ENCODE measurements at places on chromosomes 7 and 10.

DNA sequence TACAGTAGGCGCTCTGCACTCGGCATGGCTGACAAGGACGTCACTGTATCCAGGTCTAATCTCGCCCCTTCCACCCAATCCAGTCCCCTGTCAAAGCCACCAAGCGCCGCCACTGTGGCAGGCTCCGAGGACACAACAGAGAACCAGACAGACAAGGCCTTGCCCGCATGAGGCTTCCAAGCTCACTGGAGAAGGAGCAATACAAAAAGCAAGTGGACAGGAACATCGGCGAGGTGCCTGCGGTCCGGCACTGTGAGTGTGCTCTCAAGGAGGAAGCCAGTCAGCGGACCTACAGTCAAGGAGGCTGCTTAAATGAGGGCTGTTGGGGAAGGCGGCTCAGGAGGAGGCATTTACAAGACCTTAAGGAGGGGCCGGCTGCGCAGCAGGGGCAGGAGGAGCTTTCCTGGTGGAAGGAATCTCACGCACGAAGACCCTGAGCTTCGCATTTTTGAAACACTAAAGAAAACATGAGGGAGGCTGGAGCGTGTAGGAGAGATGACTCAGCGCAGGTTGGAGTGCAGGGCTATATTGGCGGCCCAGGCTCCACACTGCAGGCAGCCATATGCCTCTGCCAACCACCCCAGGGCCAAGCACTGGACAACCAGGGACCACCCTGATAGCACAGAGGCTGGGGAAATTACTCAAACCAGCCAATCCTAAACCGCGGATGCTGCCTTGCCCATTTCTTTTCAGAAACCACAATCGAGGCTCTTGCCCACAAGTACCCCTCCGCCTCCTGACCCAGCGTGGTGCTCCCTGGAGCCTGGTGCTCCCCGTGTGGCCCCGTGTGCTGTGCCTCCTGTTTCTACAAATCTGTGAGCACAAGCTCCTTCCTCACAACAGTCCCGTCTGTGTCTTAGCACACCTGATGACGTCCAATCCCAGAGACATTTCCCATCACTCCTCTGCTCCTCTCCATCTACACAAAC lies 28.9 kb downstream of the GNA12 start:
- DNase-seq, result no peak

- peak; percentile 16 for DNase-seq
Measured at GRCh38 chr7:81604075-81604807, 165.6 kb downstream of the HGF start.

DNA sequence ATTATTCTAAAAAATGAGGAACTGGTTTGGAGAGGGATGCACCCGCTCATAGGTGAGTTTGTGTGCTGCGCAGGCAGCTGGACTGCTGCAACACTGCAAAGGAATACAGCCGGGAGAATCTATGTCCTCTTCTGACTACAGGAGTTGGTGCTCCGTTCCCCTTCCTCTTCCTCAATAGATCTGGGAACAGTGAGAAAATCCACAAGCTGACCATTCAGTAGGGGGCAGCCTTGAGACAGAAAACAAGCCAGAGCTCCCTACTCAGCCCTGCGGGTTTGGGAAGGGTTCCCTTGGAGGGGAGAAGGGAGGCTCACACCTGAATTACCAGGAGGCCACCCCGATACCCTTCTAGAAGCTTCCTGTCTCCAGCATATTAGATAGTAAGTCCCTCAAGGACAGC lies 87.3 kb upstream of the FOXI2 start:
- DNase-seq, result peak; percentile 12

DNA sequence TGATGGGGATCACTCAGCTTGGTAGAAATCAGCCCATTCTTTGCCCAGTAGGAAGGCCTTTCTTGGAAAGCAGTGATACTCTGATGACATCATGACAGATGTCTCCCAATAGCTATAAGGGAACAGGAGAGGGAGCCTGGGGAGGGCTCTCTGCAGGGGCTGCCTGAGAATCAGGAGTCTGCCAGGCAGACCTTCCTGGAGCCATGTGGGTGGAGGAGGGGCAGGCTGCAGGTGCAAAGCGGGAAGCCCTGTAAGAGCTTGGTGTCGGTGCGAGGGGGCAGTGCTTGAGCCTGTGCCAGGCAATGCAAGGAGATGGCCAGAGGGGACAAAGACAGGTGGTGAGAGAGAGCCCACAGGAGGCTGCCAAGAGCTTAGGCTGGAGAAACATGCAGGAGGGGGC lies 5.0 kb upstream of the TNS3 start:
- no peak for DNase-seq

GRCh38 chr10:117096599-117097201 lies 41.4 kb downstream of the VAX1 start:
- no peak for DNase-seq

DNA sequence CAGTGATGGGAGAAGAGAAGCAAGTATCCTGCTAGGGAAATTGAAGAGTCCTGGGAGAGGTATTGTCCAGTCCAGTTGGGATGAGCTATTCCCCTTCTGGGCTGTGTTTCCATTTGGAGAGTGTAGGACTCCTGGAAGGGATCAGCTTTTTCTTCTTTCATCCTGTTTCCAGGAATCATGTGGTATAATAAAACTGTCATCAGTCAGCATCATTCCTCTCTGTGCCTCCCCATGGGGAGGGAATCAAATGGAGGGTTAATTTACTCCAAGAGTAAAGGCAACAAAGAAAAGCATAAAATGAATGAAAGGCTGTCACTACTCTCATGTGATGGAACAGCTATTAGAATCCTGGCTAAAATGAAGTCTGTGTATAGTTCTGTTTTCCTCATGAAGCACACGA lies 429.9 kb downstream of the SORCS3 start:
- DNase-seq, result no peak

DNA sequence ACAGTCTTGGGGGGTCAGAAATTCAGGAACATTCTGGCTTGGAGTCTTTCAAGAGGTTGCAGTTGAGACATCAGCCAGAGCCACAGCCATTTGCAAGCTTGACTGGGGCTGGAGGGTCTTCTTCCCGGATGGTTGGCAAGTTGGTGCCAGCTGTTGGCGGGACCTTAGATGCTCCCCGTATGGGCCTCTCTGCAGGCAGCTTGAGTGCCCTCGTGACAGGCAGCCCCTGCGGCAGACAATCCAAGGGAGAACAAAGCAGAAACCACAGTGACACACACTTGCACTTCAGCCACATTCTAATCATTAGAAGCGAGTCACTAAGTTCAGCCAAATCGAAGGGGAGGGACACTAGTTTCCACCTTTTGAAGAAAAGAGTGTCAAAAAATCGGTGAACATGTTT lies 59.4 kb upstream of the MXI1 start:
- no peak for DNase-seq

GRCh38 chr7:1963575-1963974 lies 269.2 kb downstream of the MAD1L1 start:
- DNase-seq, result no peak

DNA sequence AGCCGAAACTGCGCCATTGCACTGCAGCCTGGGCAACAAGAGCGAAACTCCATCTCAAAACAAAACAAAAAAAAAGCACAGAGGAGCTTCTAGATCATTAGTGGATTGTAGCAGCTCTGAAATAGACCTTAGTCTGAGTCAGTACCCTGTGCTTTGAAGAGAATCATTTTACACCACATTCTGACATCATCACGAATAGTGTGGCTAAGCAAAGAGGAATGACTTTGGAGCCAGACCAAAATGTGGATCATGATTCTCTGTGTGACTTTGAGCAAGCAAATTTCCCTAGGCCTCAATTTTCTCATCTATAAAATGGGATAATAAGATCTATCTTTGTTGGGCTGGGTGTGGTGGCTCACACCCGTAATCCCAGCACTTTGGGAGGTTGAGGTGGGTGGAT lies 618.9 kb downstream of the CALN1 start:
- no peak for DNase-seq

DNA sequence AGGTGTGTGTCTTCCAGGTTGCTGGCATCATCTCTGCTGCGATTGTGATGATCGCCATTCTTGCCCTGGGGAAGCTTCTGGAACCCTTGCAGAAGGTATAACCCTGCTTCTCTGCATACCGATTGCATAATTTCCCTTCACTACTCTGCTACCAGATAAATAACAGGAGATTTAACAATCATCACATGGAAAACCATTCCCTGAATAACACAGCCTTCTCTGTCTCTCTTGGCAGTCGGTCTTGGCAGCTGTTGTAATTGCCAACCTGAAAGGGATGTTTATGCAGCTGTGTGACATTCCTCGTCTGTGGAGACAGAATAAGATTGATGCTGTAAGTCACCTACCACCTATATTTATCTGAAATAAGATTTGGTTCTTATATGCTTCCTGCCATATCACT lies 33.8 kb downstream of the SLC26A4 start:
- no peak for DNase-seq

GRCh38 chr7:115297656-115298055 lies 375.8 kb downstream of the MDFIC start:
- peak; percentile 66 for DNase-seq

- no peak for DNase-seq
Measured at GRCh38 chr7:20735346-20736065, 51.2 kb downstream of the SP8 start.

- no peak for DNase-seq
Measured at GRCh38 chr7:14598978-14599377, 303.6 kb downstream of the DGKB start.

DNA sequence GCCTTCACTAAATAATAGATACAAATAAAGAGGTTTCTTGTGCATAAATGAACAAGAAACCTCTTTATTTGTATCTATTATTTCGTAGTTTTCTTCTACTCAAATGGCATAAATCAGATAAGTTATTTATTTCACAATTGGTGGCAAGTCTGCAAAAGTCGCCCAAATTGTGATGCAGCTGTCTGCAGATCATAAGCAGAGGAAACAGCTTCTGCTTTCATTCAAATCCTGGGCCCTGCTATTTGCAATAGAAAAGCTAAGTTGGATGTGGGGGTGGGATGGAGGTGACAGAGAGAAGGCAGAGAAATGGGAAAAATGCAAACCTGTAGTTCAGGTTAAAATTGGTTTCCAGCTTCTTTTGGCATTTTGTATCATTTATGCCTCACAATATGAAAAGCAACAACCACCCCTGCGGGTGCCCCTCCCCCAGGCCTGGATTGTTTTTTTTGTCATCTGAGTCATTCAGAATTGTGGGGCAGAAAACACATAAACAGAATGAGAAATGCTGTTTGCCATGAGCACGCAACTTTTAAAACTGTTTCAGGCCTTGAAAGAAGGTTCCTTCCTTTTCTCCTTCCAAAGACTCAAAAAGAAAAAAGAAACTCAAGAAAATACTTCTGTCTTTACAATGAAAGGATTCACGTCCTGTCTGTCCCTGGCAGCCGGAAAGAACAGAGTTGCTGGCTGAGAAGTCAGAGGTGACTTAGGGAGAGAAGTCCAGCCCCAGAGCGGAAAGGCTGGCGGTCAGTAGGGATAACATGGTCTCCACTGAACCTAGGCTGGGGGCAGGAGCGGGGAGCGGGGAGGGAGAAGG lies 132.9 kb downstream of the BAMBI start:
- no peak for DNase-seq

DNA sequence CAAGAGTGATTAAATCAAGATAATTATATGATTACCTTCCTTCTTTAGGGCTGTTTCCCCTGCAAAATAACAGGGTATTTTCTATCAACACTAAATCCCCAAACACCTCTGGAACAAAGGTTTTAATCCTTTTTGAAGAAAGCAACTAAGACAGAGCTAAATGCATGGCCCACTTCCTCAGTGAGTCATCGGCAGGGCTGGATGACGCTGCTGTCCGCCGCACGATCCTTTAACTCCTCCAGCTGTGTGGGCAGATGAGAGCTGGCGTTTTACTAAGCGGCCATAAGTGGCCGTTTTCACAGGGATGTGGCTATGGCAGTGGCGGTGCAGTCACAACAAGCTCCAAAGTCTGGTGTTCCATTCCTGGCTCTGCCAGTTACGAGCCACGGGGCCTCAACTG lies 76.0 kb upstream of the C1QL3 start:
- DNase-seq, result no peak

GRCh38 chr10:101609481-101609880 lies 21.4 kb downstream of the DPCD start:
- no peak for DNase-seq

- peak; percentile 18 for DNase-seq
Measured at GRCh38 chr7:29884399-29885272, 78.3 kb downstream of the WIPF3 start.

- DNase-seq, result no peak
Measured at GRCh38 chr7:90564455-90564854, 31.7 kb upstream of the CDK14 start.

DNA sequence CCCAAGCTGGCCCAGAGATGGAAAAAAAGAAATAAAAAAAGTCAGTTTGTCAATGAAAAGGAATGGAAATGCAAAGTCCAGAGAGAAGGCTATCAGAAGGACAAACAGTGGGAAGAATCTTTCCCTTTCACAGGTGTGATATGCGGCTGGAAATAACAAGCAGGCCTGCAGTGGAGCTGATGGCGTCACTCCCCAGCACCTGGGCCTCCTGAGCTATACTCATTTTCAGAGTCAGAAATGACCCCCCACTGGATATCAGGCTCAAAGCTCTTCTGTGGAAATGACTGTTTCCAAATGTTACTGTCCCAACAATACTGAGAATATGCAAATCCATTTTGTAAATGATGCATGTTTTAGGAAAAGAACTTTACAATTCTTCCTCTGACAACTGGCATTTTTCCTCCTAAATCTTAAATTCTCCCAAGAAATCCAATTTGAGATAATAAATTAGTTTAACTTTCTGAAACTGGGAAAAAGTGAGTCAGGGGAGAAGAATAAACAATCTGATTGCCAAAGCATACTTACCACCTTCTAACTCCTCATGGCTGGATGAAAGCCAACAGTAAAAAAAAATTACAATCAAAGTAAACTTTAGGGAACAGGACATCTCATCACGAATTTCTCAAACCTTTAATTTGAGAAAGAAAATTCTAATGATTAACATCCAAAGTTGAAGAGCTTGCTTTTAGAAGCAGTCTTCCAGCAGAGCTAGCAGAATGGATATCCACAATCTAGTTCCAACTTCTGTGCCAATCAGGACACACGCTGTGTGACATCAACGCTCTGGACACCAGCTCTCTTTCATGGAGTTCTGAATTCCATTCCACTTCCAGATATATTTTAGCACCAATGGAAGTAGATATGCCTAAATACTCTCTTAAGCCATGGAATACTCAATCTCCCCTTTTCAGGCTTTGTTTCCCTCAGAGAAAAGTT lies 5.3 kb upstream of the CUZD1 start:
- DNase-seq, result no peak

DNA sequence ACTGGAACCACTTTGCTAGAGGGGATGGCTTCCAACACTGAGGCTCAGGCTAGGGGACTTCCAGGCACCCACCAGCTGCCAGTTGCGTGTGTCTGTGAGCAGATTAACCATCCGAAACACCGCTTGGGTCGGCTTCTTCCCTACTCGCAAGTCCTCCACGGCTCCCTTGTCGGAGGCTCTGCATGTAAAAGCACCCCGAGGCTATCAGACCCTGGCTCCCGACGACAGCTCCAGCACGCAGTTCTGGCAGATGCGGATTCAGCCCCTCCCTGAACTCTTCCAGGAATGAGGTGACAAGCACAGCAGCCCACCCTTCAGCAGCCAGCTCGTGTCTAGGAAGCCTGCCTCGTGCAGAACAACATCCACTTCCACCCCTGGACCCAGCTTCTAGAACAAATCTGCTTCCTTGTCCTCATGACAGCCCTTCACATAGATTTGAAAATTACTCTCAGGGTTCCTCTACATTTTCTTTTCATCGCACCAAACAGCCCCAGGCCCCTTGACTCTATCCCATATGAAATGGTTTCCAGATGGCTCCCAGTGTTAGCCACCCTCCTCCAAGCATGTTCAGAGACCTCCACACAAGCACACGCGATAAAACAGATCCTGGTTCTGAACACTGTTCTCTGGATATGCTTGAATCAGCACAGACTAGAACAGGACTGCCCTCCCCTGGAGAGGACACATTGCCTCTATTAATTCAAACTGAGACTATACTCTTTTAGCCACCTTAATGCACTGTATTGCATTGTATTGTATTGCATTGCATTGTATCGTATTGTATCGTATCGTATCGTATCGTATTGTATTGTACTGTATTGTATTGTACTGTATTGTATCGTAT lies 44.6 kb downstream of the SLIT1 start:
- DNase-seq, result no peak
